ENCODE measurements at places on chromosomes 5 and 9.

DNA sequence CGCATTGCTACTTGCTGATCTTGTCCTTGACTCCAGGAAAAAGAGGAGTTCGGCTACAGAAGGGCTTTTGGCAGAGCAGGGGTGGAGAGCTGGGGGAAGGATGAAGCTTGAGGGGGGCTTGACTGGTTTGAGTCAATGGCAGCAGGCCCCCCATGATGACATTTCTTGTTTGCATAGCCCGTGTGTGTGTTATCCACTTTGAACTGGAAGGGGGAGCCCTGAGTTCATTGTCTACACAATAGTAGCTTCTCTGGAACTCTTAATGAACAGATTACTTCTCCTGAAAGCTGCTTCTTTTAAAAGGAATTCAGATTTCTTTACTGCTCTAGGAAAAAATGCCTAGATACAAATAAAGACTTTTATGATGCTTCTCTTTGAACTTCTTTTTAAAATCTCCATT lies 2.3 kb downstream of the IFNB1 start:
- no peak for DNase-seq

DNA sequence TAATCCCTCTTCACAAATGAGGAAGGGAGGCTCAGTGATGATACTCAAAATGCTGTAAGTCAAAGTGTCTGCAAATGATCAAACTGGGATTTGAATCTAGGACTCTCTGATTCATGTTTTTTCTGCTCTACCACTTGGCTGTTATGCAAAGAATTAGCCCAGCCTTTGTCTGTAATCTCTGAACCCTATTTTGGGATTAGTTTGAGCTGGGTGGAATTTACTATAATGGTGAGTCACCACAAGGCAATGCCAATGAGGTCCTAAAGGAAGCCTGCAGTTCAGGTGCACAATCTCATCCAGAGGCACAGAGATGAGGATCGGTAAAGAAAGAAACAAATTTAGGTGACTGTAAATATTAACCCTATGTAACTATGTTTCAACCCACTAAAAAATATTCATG lies 29.2 kb downstream of the RFK start:
- no peak for DNase-seq

- no peak for DNase-seq
Measured at GRCh38 chr9:70917277-70917676, 204.1 kb downstream of the TRPM3 start.

DNA sequence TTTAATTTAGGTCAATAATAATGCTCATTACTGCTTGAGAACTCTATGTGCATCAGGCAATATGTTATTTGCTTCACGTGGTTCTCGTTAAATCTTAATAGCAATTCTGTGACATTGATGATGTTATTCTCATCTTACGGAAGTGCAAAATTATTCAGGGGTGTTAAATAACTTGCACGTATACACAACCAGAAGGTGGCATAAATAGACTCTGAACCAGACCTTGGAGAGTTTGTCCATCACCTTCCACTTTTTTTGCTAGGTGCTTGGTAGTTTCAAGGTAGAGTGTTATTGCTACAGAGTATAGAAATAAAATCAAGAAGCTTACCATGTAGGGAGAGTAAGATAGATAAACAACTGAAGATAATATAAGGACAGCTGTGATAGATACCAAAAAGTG lies 23.6 kb upstream of the TNFAIP8 start:
- DNase-seq = no peak

- no peak for DNase-seq
Measured at GRCh38 chr5:156188016-156188415, 138.9 kb upstream of the SGCD start.

- no peak for DNase-seq
Measured at GRCh38 chr5:31635446-31635845, 3.5 kb upstream of the PDZD2 start.

DNA sequence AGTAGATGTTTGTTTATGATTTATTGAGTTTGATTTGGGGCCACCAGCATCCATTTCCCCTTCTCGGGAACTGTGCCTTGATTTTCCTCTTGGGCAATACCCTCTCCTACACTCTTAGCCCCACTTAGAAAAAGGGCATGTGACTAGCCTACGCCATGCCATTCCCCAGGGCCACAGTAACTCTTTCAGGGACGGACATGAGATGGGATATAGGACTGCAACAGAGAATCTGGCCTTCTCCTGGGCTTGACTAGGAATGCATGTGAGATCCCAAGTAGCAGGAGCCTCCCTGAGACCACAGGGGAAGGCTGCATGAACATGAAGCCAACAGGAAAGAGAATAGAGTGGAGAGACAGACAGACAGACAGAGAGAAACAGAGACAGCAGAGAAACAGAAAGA lies 30.7 kb upstream of the SPARC start:
- no peak for DNase-seq

GRCh38 chr5:74212336-74212735 lies 428.2 kb downstream of the ENC1 start:
- no peak for DNase-seq

DNA sequence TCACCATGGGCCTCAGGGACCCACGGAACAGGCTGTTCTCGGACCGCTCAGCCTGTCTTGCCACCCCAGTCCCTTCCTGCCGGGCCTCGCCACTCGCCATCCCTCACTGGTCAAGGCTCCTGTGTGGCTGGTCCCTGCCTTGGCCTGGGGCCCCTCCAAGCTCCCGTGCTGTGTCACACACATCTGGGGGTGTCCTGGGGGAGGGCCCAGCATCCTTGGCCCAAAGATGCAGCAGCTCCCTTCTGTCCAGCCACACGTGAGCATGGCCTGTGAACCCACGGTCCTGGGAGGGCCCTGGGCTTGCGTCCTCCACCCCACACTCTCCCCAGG lies 425 bp upstream of the EGFL7 start:
- DNase-seq = no peak
